ENCODE measurements at places on chromosomes 11 and 22.

DNA sequence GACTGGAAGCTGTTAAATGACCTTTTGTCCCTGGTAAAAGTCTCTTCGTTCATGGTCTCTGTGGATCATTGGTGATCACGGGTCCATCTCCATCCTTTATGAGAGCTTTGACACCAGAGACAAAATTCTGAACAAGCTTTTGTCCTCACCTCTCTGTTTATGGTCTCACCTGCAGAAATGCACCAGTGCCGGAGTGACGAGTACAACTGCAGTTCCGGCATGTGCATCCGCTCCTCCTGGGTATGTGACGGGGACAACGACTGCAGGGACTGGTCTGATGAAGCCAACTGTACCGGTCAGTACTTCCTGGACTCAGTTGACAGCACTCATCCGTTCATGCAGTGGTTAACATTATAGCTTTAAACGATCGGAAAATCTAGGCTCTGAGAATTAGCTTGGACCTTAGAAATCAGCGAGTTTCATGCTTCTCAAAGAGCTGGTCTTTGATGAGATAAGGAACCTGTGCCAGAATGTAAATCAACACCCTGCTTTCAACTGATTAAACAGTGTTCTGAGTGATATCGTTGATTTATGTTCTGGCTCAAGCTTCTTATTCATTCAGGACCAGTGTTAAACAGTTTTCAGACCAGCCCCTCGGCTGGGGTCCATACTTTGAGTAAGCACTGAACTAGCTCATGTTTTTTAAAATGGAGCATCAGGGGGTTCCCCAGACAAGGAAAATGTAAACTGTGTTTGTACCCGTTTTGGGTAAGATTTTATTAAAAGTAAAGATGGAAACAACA lies 124.5 kb upstream of the SORL1-AS1 start:
- DNase-seq: no peak

GRCh38 chr11:2566223-2567025 lies 121.6 kb downstream of the KCNQ1 start:
- DNase-seq: no peak

GRCh38 chr11:76803811-76804600 lies 20.9 kb downstream of the TSKU start:
- no peak for DNase-seq

DNA sequence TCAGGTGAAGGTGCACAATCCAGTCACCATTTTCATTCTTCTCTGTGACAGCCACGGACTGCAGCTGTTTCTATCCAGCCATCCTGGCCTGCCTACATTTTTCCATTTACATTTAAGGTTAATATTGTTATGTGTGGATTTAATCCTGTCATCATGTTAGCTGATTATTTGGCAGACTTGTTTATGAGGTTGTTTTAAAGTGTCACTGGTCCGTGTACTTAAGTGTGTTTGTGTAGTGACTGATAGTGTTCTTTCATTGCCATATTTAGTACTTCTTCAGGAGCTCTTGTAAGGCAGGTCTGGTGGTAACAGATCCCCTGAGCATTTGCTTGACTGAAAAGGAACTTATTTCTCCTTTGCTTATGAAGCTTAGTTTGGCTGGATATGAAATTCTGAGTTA lies 364.2 kb downstream of the JRKL start:
- DNase-seq: no peak
